ENCODE measurements at places on chromosomes 6 and 20.
A peak's percentile ranks its signal among the peaks of the same experiment; 100 is the strongest.

- H3K27ac ChIP-seq = no peak overlapping the region
- DNase-seq = no peak
- no peak overlapping the region for H3K4me3 ChIP-seq
- no peaks in the 10 kb centered on the region for H3K27me3 ChIP-seq
- no peaks in the 10 kb centered on the region for H3K4me1 ChIP-seq
- no peaks in the 10 kb centered on the region for H3K36me3 ChIP-seq
Observed at GRCh38 chr6:153947808-153948447, 91.1 kb upstream of the OPRM1 start.

DNA sequence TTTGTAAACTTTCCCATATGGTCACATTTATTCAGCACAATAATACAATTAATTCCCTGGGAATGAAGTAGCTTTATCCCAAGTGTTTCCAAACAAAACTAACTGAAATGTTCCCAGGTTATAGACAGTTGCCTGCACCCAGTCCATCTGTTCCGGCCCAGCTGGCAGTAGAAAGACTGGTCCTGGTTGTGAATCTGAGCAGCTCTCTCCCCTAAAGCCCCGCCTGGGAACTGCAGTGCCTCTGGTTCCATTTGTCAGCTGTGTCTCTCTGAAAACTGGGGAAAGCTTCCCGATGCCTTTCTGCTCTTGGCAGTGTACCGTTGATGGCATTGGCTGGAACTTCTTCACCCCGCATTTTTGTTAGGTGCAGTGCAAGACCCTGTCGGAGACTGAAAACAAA is 8.7 kb downstream of the MTHFD1L start:
- peaks cover 10% of the 10 kb centered on the region for H3K4me1 ChIP-seq
- H3K4me3 ChIP-seq = no peak overlapping the region
- no peak for DNase-seq
- H3K27me3 ChIP-seq = no peaks in the 10 kb centered on the region

DNA sequence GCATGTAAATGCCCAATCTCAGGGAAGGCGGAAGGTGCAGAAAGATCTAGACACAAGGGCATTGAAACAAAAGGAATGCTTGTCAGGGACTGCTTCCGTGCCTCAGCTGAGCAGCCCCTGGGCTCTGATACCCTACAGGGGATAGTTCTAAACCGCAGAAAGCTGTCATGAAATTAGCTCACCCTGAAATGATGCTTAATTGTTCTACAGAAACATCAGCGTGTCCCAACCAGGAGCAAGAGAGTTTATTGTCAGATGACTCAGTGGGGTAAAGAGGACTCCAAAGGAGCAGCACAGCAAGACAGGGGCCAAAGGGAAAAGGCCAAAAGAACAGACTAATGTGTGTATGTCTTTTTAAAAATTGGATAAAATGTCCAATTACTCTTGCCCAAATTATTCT is 258.4 kb upstream of the JARID2 start:
- no peak for DNase-seq
- no peaks in the 10 kb centered on the region for H3K27me3 ChIP-seq
- H3K4me3 ChIP-seq = no peak overlapping the region
- peaks cover 14% of the 10 kb centered on the region for H3K4me1 ChIP-seq

DNA sequence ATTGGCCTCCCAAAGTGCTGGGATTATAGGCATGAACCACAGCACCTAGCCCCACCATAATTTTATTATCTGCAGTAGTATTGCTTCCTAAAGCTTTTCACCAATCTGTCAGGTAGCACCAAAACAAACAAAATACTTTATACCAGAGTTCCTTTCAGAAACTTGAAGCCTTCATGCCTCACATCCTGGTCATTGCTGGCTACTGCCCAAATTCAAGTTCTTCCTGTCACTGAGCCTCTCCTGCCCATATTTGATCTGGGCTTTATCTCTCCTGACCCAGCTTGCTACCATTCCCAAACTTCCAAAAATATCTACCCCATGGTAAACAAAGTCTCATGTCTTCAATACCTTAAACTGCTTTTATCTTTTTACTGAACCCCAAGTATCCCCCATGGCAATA is 34.9 kb upstream of the DST start:
- peak overlapping the region; percentile 22 for H3K27ac ChIP-seq
- H3K4me3 ChIP-seq = no peak overlapping the region
- H3K36me3 ChIP-seq = no peaks in the 10 kb centered on the region
- peaks cover 57% of the 10 kb centered on the region for H3K4me1 ChIP-seq

DNA sequence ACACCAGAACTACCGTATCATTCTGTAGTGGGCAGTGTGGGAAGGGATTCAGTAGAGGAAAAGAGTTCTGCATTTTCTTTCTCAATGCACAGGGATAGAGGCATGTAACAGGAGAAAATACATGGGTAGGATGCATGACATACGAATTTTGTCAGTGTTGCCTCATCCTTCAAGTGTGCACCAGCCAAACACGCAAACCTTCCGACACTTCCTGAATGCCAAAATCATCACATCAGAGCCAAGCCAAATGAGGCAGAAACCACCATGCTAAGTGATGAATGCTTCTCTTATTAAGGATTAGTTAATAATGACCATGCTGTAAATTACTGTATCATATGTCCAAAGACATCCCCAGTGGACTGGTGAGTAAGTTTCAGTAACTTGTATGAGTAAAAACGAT is 27.3 kb downstream of the RAMACL start:
- no peak overlapping the region for H3K4me3 ChIP-seq
- H3K27ac ChIP-seq = no peak overlapping the region
- H3K36me3 ChIP-seq = no peaks in the 10 kb centered on the region
- peaks cover 69% of the 10 kb centered on the region for H3K4me1 ChIP-seq
- H3K27me3 ChIP-seq = no peaks in the 10 kb centered on the region
- DNase-seq = no peak

DNA sequence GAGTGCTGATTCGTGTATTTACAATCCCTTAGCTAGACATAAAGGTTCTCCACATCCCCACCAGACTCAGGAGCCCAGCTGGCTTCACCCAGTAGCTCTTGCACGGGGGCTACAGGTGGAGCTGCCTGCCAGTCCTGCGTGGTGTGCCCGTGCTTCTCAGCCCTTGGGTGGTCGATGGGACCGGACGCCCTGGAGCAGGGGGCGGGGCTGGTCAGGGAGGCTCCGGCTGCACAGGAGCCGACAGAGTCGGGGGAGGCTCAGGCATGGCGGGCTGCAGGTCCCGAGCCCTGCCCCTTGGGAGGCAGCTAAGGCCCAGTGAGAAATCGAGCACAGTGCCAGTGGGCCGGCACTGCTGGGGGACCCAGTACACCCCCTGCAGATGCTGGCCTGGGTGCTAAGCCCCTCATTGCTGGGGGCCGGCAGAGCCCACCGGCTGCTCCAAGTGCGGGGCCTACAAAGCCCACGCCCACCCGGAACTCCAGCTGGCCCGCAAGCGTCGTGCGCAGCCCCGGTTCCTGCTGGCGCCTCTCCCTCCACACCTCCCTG is 48.9 kb upstream of the UST start:
- peaks cover 9% of the 10 kb centered on the region for H3K4me1 ChIP-seq
- no peak overlapping the region for H3K4me3 ChIP-seq
- H3K36me3 ChIP-seq = no peaks in the 10 kb centered on the region

- no peaks in the 10 kb centered on the region for H3K4me1 ChIP-seq
- no peak overlapping the region for H3K4me3 ChIP-seq
- H3K36me3 ChIP-seq = no peaks in the 10 kb centered on the region
- H3K27ac ChIP-seq = no peak overlapping the region
Observed at GRCh38 chr6:48883116-48883515, 579.9 kb downstream of the MMUT start.

GRCh38 chr6:73747289-73747688 is 51.3 kb downstream of the CD109 start:
- no peak overlapping the region for H3K27ac ChIP-seq
- H3K36me3 ChIP-seq = no peaks in the 10 kb centered on the region
- H3K4me1 ChIP-seq = peaks cover 4% of the 10 kb centered on the region

DNA sequence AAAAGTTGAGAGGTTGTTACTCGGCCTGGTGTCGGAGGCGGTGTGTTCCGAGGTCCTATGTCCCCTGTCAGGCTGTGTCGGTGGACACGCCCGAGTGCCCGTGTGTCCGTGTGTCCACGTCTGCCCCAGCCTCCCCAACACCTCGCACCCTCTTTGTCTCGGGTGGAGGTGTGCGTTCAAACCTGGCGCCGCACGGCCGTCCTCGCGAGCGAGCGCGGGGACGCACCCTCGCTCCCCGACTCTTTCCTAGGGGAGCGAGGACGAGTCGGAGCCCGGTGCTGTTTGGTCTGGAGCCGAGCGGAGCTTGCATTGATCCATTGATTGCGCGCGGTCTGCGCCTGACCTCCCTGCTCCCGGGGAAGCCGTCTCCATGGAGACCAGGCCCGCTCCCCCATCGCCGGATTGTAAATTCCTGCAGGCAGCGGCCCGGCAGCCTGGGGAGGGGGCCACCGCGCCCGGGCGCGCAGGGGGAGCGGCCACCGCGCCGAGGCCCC is 411 bp upstream of the SCUBE3 start:
- DNase-seq = no peak

- H3K27me3 ChIP-seq = peaks cover under 1% of the 10 kb centered on the region
- no peak for DNase-seq
- peak overlapping the region; percentile 27 for H3K4me3 ChIP-seq
- peak overlapping the region; percentile 48 for H3K27ac ChIP-seq
- no peaks in the 10 kb centered on the region for H3K36me3 ChIP-seq
- H3K4me1 ChIP-seq = peaks cover 14% of the 10 kb centered on the region
Observed at GRCh38 chr20:50848846-50849673, 54.2 kb downstream of the BCAS4 start.

- H3K27me3 ChIP-seq = no peaks in the 10 kb centered on the region
- no peak overlapping the region for H3K27ac ChIP-seq
- H3K4me1 ChIP-seq = no peaks in the 10 kb centered on the region
- H3K36me3 ChIP-seq = no peaks in the 10 kb centered on the region
- H3K4me3 ChIP-seq = no peak overlapping the region
Observed at GRCh38 chr6:86619428-86619827, 317.9 kb upstream of the HTR1E start.

DNA sequence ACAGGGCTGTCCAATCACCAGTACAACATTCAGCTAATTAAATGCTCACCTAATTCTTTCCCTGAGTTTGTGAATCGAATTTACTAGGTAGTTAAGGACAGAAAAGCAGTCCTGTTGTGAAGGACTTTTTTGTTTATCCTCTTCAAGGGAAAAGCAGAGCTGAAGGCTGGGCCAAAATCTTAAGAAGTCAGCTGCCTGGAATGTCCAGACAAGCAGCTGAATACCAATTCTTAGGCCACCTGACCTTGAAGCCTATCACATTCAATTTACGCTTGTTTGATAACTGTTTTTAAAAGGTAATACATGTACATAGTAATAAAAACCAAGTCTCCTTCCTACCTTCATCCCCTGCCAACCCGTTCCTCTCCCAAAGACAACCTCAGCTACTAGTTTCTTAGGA is 56.4 kb downstream of the UQCC1 start:
- peaks cover 10% of the 10 kb centered on the region for H3K4me1 ChIP-seq
- H3K27me3 ChIP-seq = no peaks in the 10 kb centered on the region
- no peak for DNase-seq
- no peak overlapping the region for H3K27ac ChIP-seq
- peaks cover 43% of the 10 kb centered on the region for H3K36me3 ChIP-seq
- no peak overlapping the region for H3K4me3 ChIP-seq

DNA sequence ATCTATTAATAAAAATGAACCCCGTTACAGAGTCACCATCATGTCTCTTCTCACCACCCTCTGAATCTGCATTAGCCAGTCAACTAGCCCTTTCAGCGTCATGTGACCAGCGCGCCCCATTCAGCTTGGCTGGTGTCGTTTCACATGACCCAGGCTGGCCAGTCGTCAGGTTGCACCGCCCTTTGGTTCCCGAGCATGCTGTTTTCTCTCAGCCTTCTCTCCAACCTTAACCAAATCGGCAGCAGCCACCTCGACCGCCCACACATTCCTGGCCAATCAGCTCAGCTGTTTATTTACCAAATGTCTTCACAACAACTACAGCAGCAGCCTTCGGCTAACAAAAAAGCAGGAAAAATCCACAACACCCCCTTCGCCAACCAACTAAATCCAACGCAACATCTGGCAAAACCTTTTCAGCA is 5.6 kb downstream of the SRSF3 start:
- H3K27me3 ChIP-seq = no peaks in the 10 kb centered on the region
- no peak for DNase-seq
- peak overlapping the region; percentile 79 for H3K4me3 ChIP-seq
- peaks cover 83% of the 10 kb centered on the region for H3K36me3 ChIP-seq

- no peak for DNase-seq
- H3K27me3 ChIP-seq = peaks cover 39% of the 10 kb centered on the region
- H3K4me1 ChIP-seq = no peaks in the 10 kb centered on the region
- no peaks in the 10 kb centered on the region for H3K36me3 ChIP-seq
- H3K27ac ChIP-seq = no peak overlapping the region
- no peak overlapping the region for H3K4me3 ChIP-seq
Observed at GRCh38 chr20:61030130-61030529, 221.9 kb upstream of the CDH4 start.

DNA sequence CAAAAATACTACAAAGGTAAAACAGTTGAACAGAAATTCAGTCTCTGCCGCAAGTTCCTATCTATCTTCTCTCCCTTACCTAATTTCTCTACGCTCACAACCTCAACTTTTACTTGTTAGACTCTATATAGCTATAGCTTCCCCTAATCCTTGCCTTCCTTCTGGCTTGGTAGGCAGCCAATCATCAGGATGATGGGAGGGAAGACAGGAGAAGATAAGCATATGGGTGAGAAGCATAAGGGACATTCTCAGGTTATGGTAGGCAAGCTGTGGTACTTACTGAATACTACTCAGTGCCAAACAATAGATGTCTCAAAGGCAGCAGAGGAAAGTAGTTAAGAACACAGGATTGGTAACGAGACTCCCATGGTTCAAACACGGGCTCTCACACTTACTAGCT is 7.8 kb downstream of the CCNC start:
- H3K36me3 ChIP-seq = peaks cover 47% of the 10 kb centered on the region
- no peak overlapping the region for H3K4me3 ChIP-seq
- H3K27me3 ChIP-seq = no peaks in the 10 kb centered on the region

GRCh38 chr6:87099472-87099871 is 4.6 kb upstream of the CGA start:
- DNase-seq = no peak
- H3K36me3 ChIP-seq = no peaks in the 10 kb centered on the region
- peaks cover 5% of the 10 kb centered on the region for H3K4me1 ChIP-seq
- H3K27ac ChIP-seq = no peak overlapping the region
- H3K27me3 ChIP-seq = no peaks in the 10 kb centered on the region

DNA sequence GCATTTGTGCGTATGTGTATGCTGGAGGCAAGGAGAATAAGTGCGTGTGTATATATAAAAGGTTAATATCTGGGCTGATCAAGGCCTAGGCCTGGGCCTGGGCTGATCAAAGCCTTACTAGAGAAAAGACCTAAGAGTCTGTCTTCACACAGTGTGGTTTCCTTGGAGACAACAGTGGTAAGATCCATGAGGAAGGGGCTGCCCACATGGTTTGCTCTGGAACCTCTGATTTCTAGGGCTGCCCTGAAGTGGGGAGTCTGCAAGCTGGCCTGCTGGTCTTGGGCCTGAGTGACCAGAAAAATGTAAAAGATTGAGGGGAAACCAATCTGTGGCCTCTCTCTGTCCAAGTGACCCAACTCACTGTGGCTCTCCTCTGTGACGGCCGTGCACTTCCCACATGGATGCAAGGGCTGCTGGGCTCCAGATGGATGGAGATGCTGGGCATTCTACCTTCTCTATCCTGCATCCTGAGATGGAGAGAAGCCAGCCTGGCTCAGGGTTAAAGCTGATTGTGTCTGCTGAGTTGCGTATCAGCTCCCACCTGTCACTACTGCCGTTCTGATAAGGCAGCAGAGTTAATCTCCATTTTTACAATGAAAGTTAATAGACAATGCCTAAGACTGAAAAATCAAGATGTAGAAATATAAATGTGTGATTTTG is 90.3 kb upstream of the NXT1 start:
- H3K27me3 ChIP-seq = peaks cover 10% of the 10 kb centered on the region
- no peak for DNase-seq
- H3K4me1 ChIP-seq = peaks cover 36% of the 10 kb centered on the region
- H3K27ac ChIP-seq = no peak overlapping the region
- H3K36me3 ChIP-seq = no peaks in the 10 kb centered on the region

GRCh38 chr20:40056171-40056570 is 632.9 kb downstream of the MAFB start:
- no peaks in the 10 kb centered on the region for H3K27me3 ChIP-seq
- no peak overlapping the region for H3K27ac ChIP-seq
- DNase-seq = no peak
- H3K4me1 ChIP-seq = no peaks in the 10 kb centered on the region

All from left ventricle myocardium inferior (tissue), 1 donor.